Mucosa of descending colon (tissue), 3 donors: ENCODE measurements at places on chromosomes 13 and 19. TPM values are rescaled to one million over a fixed set of nuclear protein-coding genes. Genes with fewer than 3 reads are reported as not detected.

DNA sequence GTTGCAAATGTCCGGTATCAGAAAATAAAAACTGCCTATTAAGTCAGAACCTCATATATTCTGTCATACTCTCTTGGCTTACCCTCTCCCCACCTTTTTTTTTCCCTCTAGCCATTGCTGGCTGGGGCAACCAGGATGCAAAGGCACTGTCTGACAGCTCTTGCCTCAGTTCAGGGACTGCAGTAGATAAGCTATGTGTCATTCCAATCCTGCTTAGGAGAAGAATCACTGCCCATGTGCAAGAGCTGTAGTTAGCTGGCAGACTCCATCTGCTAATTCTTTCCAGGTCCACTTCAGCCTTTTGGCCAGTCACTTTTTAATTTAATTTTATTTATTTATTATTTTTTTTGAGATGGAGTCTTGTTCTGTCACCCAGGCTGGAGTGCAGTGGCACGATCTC, 895.6 kb upstream of the SLC10A2 start:
- no peak for DNase-seq

DNA sequence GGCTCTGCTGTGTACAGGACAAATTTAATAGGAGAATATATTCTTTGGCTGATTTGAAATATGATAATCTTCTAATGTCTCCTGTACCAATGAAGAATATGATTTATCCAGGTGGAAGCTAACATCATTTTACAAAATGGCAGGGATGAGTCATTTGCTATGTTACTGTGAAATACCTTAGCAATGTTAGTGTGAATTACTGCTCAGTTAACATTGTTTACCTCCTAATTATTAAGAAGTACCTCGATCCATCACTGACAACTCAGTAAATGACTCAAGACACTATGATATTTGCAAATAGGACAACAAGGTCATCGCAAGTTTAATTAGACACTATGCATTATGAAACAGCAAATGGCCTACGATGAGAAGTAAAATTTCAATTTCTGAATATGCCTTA, 309.1 kb upstream of the EDNRB start:
- DNase-seq = no peak

DNA sequence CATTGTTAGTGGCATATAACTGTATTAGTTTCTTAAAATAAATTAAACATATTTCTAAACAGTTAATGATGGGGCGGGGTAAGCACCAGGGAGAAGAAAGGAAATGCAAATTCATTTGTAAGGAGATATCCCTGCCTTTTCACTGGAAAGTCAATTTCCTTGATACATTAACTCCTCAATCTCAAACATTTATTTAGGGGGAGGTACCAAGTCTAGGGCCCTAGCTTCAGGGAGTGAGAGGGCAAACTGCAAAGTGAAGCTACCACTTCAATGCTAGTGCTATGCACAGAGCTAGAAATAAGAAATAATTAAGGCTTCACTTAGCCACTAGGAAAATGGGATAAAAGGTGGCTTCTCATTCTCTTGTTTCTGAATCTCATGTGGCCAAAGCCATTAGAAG, 115.3 kb upstream of the FNDC3A start:
- no peak for DNase-seq

DNA sequence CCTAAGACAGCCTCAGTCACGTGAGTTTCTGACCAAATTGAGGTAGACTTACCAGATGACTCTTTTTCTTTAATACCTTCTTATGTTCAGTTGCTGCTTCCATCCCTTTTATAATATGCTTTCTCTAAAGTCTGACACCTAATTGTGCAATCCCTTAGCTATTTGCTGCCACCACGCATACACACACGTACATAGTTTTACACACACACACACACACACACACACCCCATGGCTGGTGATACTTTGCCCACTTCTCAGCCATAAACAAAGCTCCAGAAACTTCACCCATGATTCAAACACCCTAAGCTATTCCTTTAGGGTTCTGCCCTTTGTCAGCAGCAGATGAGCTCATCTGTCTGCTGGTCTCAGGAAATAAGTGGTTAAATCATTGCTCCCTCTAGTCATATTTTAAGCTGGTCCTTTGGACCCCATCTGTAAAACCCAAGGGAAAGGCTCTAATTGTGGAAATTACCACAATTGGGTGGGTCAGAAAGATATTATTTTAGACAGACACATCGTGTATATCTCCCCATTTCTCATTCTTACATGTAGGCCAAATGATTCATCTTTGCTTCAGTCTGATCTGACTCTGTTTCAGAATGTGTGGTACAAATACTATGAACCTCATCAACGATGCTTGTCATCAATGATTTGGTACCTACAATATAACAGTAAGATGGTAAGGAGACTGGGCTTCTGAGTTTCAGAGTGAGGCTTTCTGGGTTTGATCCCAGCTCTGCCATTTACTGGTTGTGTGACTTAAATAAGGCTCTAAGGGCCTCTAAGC, 69.2 kb downstream of the NALCN start:
- DNase-seq = no peak

- no peak for DNase-seq
Measured at GRCh38 chr13:66623129-66623820, 606.9 kb downstream of the PCDH9 start.

- no peak for DNase-seq
Measured at GRCh38 chr19:33493401-33494275, 28.0 kb downstream of the PEPD start.

TTC9B gene
- total RNA-seq = not detected

GRCh38 chr13:56189439-56189838, 951.3 kb upstream of the PRR20A start:
- no peak for DNase-seq

DNA sequence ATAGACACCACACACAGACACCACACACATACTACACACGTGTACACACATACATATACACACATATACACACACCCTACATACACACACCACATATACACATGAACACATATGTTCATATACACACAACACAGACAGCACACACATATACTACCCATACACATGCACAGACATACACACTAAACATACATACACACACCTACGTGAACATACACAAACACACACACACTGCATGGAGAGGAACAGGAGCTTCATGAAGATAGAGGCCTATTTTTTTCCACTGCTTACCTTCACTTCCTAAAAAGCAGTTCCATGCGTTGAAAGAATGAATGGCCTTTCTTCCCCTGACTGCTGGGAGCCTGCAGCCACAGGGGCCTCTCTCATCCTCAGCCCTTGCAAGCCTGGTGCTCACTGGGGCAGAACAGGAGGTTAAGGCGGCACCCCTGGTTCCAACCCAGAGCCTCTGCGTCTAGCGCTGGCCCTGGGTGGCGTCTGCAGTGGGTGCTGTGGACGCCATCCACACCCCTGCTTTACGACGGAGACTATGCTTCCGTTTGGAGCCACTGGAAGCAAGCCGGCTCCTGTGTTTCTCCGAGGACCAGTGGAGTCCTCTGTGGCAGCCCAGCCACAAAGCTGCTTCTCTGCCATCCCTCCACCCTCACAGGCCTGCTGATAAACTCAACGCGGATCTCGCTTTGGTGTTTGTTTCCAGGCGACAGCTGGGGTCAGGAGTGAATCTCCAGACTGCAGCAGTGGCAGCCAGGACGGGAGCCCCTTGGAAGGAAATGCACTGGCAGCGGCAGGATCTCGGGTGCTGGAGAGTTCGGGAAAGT, 1.9 kb upstream of the RASA3 start:
- peak; percentile 58 for DNase-seq

FZR1 gene
- 35.9 TPM for total RNA-seq
